ENCODE measurements at places on chromosomes 5 and 9.

DNA sequence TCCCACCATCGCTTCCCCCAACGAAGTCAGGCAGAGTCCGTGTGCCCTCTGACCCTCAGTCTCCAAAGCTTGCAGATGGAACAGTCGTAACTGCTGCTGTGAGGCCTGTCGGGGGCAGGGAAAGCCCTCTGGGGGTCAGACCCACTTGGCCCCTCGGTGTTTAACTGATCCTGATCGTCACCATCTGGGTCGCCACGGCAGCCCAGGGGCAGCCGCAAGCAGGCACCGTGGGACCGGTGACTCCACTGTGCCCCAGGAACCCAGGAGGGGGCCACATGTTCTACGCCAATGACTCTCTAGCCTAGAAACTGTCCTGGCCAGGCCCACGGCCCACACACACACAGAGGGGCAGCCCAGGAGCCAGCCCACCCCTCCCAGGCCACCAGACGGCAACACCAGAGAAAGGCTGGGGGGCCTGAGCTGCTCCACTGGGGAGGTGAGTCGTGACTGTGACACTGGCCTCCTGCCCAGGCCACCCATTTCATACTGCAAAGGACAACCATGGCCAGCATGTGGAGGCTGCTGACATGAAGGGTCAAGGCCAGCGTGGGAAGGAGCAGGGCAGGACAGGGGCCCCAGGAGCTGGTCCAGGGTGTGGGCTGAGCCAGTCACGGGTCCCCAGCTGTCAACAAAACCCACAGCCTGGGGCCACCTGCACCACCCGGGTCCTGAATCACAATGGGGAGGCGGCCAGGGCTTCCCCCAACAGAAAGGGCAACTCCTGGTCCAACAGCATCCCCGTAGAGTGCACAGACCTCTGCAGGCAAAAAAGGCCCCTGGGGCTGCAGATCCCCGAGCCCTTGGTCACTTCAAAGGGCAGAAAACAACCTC lies 20.8 kb downstream of the VAV2 start:
- no peak for DNase-seq

- DNase-seq: no peak
Observed at GRCh38 chr5:16570121-16570815, 46.5 kb downstream of the RETREG1 start.

DNA sequence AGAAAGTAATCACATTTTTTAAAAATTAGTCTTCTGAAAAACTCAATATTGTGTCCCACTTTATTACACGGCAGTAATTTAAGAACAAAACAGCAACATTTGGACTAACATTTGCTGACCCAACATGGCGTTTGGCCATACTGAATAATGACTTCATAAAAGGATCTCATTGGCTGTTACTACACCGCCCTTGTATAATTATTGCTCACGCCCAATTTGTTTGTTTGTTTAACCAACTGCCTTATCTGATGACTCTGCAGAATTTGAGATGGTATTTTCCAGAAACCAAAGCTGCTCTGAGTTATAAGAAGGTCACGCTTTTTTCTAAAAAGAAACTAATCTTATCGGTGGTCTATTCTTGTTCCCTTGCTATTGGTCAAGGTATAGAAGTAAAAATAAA lies 200.2 kb upstream of the TARS1 start:
- DNase-seq: no peak

GRCh38 chr9:135592625-135593024 lies 31.1 kb downstream of the PAEP start:
- DNase-seq: no peak

DNA sequence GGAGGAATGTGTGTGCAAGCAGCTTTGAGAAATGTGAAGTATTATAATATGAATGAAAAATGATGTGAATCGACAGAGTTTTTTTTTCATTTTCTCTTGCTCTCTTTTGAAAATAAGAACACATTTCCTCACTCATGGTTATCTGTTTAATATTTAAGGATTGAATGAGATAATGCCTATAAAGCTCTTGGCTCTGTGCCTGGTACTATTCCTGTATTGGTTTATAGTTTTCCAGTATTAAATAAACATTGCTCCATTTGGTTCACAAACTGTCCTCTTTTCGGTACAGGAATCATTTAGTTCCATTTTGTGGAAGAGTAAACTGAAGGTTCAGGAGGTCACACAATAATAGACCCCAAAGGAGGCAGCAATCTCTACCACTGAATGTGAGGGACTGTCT lies 1185.5 kb upstream of the WWC1 start:
- DNase-seq: no peak

GRCh38 chr9:10265153-10265631 lies 347.6 kb downstream of the PTPRD start:
- DNase-seq: no peak

- no peak for DNase-seq
Observed at GRCh38 chr5:96931605-96932004, 4.3 kb upstream of the LNPEP start.

DNA sequence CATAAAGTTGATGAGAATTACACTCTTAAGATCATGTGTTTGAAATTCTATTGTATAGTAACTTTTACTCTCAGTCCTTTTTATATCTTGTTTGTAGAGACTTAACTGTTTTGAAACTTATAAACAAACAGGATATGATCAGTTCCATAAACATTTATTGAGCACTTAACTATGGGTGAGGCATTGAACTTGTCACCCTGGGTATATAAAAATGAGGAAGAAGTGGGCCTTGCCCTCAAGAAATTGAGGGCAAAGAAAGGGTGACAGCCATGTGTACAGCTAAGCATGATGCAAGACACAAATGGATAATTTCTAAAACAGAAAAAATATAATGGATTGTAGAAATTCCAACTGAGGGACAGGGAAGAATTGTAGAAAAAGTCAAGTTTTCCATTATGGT lies 15.7 kb downstream of the UNC13B start:
- DNase-seq: no peak

DNA sequence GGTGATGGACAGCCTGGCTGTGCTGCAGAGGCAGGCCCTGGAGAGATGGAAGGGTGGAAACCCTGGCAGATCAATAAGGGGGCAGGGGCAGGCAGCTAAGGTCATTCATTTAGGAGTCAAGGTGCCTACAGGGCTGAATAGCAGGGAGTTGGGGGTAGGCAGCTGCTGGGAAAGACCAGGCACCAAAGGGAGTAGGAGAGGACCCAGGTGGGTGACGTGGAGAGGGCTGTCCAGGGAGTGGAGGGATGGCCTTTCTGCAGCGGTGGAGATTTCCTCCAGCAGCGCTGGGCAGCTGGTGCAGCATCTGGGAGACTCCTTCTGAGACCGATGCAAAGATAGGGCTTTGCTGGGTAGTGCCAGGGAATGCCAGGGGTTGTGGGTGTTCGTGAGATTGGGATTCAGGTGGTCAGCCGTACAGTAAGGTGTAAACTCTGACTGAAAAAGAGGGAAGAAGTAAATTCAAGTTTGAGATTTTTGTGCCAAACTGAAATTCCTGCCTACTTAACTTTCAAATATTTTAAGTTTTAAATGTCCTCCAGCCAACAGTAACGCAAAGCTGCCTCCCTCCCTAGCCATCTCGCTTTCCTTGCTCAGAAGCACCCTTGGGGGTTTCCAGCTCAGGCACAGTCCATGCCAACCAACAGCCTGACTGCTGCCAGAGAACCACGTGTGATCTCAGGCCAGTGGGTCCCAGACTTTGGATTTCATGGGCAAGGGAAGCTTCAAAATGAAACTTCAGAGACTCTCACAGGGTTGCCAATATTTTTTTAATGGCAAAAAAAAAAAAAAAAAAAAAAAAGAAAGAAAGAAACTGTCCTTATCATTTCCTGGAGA lies 18.6 kb upstream of the ANGPTL2 start:
- DNase-seq: no peak

GRCh38 chr5:68381060-68381459 lies 165.5 kb downstream of the PIK3R1 start:
- no peak for DNase-seq

GRCh38 chr5:87300744-87301143 lies 33.1 kb downstream of the RASA1 start:
- peak; percentile 22 for DNase-seq

GRCh38 chr5:137395011-137395755 lies 103.9 kb downstream of the SPOCK1 start:
- DNase-seq: no peak

DNA sequence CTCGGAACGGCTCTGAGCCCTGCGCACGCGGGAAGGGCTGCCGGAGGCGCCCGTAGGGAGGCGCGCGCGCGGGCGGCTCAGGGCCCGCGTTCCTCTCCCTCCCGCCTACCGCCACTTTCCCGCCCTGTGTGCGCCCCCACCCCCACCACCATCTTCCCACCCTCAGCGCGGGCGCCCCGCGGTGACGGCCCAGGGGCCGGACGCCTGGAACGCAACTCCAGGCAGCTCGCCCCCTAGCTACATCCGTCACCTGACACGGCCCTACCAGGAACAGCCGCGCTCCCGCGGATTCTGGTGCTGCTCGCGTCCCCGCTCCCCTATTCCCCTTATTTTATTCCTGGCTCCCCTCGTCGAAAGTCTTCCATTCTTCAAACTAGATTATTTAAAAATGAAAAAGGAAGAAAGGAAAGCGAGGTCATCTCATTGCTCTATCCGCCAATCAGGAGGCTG lies at the start of gene CDKN2B-AS1:
Gene CDKN2B-AS1 (plus strand): TSS at position 236 of the 450 bp plus-strand sequence.
- peak; percentile 33 for DNase-seq

DNA sequence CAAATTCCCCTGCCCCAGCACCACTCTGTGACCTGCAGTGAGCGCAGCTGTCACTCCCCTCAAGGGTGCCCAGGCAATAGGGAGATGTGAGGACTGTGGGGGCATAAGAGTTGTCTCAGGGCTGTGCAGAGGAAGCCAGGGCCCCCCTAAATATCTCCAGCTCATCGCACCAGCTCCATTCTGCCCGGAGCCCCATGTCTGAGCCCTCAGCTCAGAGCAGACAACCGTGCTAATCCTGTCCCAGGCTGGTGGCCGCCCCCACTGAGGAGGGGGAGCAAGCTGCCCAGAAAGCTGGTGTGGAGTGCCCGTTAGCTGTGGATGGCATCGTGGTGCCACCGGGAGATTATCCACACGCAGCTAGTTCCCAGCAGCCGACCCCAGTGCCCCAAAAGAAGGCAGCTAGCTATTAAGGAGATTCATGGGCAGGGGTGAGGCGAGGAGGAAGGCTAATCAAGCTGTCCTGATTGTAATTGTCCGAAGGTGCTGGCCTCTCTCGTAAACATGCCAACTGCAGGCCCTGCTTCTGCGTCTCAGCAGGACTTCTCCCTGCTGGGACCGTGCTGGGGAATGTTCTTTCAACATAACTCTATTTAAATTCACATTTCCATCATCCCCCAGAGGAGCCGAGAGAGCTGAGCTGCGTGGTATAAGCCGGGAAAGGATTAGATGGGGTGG lies 17.0 kb upstream of the FIBCD1 start:
- no peak for DNase-seq

- DNase-seq: no peak
Observed at GRCh38 chr5:126579716-126580115, 15.3 kb downstream of the ALDH7A1 start.

DNA sequence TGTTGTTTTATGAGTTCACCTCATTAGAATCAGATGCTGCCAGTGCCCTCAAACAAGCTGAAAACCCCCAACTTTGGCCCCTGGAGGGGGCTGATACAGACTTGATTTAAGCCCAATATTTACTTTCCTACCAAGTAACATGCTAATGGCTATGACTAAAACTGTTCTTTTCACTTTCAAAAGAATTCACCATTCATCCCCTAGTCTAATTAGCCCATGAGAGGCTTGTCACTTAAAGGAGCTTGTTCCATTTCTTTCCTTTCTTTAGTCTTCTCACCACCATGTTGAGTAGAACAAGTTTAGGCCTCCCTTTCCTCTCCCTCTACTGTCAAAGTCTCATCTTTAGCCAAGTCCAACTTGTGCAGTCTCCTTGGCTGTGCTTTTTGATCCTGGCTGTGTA lies 50.4 kb downstream of the EPB41L4B start:
- DNase-seq: no peak

DNA sequence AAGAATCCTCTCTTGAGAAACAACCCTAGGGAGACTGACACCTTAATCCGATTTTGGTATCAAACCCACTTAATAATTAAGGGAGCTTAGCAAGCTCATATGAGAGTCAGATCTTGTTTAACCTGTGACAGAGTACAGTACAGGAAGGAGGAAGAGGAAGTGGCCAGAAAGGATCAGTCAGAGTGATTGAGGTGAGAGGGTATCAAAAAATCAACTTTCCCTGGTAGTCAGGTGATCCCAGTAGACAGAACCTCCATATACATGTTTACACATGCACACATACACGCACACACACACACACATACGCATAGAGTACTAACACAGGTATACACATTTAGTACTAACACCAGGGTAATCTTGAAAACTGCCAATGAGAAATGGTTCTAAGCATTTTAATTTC lies 56.8 kb downstream of the GLIS3 start:
- no peak for DNase-seq

DNA sequence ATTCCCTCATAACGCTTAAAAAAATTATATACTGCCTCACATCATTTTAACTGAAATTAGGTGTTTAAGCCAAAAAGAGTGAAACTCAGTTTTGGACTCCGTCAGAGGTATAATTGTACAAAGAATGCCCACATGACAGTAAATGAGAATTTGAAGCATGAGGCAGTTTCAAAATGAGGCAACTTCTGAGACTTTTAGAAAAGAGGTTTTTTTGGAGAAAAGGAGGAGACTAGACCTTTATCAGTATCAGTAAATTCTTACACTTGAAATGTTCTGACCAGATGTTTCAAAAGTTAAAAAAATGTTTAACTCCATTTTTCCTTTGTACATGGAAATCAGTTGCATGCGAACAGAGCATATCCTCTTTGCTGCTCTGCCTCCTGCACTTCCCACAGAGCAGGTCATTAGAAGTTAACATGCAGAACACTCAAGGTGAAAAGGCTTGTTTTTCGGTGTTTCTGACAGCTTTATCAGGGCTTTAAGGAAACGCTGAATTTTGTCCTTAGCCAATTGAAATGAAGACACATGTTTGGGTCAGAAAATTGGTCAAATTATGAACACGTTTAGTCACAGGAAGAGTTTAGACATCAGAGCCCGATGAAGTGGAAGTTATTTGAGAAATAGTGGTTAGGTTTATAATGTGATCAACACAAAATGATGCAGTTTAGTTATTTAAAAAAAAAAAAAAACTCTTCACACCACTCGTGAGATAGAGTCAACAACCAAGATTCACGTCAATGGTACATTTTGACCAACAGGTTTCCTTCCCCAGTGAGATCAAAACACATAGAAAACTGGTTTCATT lies 59.5 kb downstream of the PIK3R1 start:
- DNase-seq: no peak

- no peak for DNase-seq
Observed at GRCh38 chr5:137372773-137373160, 126.4 kb downstream of the SPOCK1 start.

DNA sequence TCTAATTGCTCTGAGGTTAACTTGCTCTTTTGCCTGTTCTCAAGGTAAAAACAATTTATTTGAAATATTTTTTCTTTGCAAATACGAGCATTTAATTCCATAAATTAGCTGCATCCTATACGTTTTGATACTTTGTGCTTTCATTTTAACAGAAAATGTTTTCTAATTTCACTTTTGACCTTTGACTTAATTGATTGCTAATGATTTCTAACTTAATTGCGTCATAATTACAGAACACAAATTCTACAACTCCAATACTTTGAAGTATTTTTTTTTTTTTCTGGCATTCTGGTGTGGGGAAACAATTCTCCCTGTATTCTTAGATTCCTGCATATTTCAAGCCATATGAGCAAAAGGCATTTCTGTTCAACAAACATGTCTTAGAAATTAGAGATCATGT lies 134.0 kb downstream of the ISOC1 start:
- no peak for DNase-seq
